ENCODE measurements at places on chromosomes 12 and 14.

DNA sequence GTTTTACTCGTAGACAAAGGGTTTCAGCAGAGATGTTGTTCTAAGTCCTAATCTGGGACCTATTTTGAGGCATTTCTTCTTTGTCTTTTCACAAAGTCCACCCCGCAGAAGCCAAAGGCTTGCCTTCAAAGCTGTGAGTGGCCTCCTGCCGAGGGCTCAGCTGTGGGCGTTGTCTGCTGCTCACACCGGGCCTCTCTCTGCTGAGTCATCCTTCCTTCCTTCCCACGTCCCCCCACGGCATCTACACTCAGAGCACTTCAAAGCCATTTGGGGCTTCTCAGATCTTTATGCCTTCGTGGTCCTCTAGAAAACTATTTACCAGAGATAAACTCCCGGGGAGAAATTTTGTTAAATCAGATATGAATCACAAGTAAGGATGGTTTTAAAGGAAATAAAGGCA lies 115.9 kb upstream of the TMPO start:
- peak; percentile 77 for DNase-seq

GRCh38 chr12:11812586-11813437 lies 163.3 kb downstream of the ETV6 start:
- peak; percentile 34 for DNase-seq

GRCh38 chr12:14075797-14076393 lies 94.5 kb upstream of the GRIN2B start:
- DNase-seq, result no peak

DNA sequence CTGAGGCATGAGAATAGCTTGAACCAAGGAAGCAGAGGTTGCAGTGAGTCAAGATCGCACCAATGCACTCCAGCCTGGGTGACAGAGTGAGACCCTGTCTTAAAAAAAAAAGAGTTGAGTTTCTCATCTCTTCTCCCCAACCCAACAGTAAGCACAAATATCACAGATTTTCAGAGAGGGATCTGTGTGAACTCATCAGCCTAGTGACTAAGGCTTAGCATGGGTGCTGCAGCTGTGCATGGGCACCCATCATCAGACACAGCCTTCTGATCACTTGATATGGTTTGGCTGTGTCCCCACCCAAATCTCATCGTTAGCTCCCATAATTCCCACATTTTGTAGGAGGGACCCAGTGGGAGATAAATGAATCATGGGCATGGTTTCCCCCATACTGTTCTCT lies 298.9 kb downstream of the PCNX1 start:
- DNase-seq, result no peak

DNA sequence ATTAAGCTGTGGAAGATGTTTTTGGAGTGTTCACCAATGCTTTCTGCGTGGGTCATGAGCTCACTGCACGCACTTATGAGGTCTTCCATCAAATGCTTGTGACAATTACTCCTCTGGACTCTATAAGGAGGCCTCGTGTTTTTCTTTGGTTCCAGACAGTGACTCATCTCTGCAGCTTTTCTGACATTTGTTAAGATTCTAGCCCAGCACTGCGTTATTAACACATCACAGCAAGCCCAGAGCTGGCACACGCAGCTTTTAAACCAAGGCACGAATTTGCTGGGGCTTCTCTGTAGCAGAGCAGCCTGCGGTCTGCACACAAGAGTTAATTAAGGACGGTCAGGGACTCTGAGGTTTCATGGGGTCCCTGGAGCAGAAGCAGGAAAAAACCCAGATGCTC lies 16.9 kb downstream of the MEG3 start:
- DNase-seq, result no peak

GRCh38 chr14:70782361-70782760 lies 27.0 kb downstream of the MAP3K9 start:
- no peak for DNase-seq

DNA sequence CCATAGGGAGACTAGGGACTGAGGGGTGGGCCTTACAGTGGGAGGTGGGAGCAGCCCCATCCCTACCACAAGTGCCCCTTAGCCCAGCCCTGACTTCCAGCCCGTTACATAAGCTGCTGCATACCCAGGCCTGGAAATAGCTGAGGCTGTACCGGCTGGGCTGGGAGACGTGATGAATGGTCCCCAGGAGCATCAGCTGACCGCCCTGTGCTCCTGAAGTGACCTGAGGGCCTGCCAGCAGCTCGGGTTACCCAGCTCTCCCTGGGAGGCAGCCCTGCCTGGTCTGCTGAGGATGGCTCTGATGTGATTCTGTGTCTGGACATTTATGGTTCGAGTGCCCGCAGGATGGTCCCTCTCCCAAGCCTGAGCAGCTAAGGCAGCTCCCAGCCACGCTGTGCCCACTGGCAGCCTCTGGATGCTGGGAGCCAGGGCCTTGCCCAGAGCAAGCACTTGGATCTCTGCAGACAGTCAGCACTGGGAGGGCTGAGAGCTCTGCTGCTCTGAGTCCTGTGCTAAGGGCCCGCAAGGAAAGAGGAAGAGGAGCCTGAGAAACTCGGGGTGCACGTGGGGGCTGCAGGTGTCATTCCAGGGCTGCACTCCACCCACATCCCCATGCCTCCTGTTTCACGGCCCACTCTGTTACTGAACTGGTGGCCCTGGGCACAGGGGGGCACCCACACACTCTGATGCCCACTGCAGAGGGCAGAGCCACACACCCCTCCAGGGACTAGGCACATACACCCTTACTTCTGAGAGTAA lies 20.5 kb downstream of the TAMALIN start:
- no peak for DNase-seq

DNA sequence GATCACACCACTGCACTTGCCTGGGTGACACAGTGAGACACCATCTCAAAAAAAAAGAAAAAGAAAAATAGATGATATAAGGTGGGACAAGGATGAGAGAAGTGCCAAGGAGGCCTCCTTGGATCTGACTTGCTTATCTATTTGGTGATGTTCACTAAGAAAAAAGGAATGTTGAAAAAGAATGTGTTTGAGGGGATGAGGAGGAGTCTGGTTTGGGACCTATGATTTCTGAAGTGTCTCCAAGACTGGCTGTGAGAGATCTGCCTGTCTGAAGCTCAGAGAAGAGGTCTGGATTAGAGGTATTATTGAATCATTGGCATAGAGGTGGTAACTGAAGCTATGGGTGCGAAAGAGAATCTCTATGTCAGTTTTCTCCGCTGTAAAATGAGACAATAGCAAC lies 42.8 kb downstream of the BCAT1 start:
- DNase-seq, result no peak

DNA sequence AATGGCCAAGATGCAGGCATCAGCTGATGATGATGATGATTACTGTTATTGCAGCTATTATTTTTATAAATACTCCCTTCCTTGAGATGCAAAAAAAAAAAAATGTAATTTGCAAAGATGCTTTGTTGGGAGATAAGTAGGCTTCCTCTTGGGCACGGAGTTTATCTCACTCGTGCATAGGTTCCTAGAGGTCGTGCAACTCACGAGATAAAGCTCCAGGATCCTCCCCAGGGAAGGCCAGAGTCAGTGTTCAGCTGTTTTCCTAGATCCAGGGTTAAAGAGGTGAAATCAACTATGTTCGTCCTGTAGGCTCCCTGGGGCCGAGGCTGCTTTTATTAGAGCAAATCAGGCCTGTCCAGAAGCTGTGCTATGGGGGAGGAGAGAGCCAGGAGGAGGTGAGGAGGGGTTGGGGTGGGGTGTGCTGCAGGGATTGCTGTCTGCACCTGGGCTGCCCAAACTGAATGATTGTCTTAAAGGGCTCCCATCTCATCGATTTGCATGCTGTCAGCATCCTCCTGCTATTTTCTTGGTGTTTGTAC lies 270.3 kb downstream of the NRXN3 start:
- DNase-seq, result no peak

DNA sequence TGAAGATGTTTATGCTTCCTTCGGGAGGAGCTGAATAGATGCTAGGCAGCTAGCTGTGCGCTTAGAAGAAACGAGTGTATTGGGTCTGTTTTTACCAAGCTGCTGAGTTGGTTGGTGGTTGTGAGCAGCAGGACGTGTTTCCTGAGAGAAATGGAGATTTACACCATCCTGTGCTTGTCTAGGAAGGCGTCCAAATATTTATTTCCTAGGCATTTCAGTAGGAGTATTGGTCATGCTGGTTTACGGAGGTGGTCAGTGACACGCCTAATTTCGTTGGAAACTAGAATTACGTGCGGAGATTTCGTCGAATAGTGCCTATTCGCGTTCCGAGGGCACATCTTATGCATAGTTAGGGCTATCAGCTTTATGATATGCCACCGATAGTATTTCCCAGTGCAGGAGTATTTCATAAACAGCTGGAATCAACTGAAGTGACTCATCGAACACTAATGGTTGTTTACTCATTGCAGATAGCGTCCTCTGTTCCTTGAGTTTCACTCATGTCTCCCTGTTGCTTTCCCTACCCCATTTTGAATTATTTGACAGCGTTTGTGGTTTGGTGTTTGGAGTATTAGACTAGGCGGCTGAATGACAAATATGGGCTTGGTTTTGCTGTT lies 780 bp downstream of the TBC1D15 start:
- DNase-seq, result peak; percentile 16

- DNase-seq, result no peak
Measured at GRCh38 chr12:5022465-5023061, 21.1 kb upstream of the KCNA5 start.

GRCh38 chr12:132287391-132288238 lies 41.8 kb downstream of the GALNT9 start:
- DNase-seq, result no peak

- DNase-seq, result no peak
Measured at GRCh38 chr14:79254069-79254775, 957.1 kb downstream of the DIO2 start.

DNA sequence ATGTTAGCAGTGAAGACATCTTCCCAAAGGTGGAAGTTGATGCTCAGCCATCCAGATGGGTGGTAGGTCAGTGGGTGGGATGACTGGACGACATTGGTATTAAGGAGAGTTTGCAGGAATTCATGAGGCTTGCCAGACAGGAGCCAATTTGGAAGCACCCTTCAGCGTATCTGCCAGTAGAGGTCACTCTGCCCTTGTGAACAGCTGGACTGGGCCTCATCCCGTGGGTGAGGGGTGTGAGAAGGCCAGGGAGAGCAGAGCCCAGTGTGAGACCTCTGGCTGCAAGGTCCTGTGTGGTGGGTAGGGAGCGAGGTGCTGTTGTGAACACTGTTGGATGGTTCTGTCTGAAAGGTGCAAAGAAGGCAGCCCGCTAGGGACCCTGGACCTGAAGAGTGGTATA lies 37.7 kb downstream of the SLC5A8 start:
- no peak for DNase-seq

- DNase-seq, result no peak
Measured at GRCh38 chr12:131448254-131448795, 262.6 kb upstream of the SFSWAP start.

DNA sequence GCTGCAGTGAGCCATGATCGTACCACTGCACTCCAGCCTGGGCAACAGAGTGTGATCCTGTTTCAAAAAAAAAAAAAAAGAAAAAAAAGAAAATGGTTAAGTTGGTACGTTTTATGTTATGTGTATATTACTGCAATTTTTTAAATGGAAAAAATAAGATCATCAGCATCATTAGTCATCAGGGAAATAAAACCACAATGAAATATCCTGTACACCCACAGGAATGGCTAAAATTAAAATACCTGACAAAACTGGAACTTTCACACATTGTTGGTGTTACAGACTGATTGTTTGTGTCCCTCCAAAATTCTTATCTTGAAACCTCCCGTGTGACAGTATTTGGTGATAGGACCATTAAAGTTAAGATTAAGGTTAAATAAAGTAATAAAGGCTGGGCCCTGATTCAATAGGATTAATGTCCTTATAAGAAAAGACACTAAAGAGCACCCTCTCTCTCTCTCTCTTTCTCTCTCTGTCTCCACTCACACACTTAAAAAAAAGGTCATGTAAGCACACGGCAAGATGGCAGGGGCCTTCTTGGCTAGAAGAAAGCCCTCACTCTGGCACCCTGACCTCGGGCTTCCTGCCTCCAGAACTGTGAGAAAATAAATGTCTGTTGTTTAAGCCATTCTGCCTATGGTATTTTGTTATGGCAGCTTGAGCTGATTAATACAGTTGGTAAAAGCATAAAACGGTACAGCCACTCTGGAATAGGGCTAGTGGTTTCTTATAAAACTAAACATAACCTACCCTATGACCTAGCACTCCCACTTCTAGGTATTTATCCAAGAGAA lies 48.3 kb upstream of the ZFP36L1 start:
- no peak for DNase-seq

GRCh38 chr14:38605193-38606114 lies 349.6 kb upstream of the CLEC14A start:
- DNase-seq, result no peak

- DNase-seq, result no peak
Measured at GRCh38 chr12:25884024-25884919, 74.2 kb upstream of the RASSF8 start.

GRCh38 chr12:3913278-3913677 lies 40.1 kb upstream of the PARP11 start:
- DNase-seq, result no peak

DNA sequence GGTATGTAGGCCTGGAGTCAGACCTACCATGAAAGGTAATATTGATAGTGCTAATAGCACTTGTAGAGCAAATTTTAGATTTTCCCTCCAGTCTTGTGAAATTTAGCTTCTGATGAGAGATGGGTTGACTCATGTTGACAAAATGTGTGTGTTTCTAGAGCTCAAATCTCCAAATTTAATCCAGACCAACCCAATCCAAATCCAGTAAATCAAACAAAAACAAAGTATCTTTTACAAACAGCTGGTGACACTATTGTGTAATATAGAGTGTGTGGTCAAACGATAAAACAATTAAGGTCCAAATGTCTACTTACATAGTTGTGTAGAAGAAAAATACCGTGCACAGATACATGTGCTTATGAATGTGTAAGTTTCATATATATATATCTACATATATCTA lies 63.4 kb upstream of the KITLG start:
- DNase-seq, result no peak

- no peak for DNase-seq
Measured at GRCh38 chr12:106081606-106082005, 57.1 kb downstream of the NUAK1 start.

GRCh38 chr12:57460841-57461275 lies 1.3 kb downstream of the GLI1 start:
- DNase-seq, result no peak

DNA sequence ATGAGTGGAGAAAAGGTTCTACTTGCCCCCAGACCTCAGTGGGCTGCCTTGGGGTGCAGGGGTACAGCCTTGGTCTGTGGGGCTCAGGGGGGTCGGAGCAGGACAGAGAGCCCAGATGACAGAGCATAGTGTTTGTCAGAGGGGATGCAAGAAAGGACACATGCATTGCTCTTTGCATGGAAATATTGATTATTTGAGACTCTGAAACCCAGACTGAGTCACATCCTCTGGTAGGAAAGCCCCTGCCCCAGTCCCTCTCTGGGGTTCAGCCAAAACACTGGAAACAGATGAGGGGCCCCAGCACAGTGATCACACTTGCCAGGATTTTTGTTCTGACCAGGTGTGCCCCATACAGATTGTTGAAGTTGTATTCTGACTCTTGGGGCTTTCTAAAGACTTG lies 1094.4 kb downstream of the BCL11B start:
- DNase-seq, result no peak

GRCh38 chr12:102691773-102692555 lies 211.6 kb upstream of the IGF1 start:
- DNase-seq, result no peak

Data from bone marrow (tissue), 2 donors.